Stimulated activated CD8-positive, alpha-beta memory T cell treated with anti-CD3 and anti-CD28 coated beads, Interleukin-15, amount 100 ng/mL, for 1 hour (primary cell): ENCODE measurements at places on chromosomes 5 and 9.

DNA sequence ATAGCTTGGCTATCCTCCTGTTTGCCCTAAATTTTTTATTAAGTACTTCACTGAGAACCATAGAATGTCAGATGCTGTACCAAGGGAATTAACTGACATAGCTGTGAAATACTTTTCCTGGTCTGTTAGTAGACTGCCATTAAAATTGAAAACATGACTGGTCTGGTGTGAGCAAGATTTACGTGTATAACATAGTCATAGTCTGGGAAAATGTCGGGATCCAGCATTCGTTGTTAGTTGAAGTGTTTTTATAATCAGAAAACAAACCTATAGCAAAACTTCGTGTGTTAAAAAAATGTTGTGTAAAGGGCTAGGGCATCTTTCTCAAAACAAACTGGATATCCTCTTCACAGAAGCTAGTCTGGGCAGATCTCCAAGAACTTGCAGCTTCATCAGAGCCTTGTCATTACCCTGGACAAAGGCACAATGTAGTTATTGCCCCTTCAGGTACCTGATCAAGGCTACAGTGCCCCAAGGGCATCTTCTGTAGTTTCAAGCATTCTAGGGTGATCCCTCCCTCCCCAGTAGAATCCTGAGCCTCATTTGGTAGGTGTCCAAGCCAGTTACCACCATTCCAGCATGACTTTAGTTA is 454.2 kb upstream of the SGCD start:
- DNase-seq = no peak

DNA sequence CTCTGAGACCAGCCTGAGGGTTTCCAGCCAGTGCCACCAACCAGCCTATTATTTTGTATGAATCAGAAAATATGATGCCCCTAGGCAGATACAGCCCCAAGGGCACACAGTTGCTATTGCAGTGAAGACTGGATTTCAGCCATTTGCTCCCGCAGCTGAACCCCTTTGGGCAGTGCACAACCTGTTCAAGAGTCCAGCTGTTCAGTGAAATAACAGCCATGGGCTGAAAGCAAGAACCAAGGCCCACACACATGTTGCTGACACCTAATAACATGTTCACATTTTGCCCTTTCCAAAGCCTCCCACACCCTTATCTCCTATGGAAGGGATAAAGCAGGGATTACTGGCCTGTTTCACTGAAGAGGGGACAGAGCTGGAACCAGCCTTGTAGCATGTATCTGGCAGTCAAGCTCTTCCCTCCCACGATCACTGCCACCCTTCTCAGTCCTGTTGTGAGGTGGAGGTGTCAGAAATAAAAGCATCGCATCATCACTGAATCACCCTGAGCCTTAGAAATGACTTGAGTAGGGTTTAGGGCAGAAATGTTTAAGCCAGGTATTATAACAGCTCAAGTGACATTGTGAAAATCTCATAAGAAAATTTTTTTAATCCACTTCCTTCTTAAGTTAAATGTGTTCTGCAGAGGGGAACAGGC is 137.1 kb upstream of the FSTL4 start:
- no peak for DNase-seq

DNA sequence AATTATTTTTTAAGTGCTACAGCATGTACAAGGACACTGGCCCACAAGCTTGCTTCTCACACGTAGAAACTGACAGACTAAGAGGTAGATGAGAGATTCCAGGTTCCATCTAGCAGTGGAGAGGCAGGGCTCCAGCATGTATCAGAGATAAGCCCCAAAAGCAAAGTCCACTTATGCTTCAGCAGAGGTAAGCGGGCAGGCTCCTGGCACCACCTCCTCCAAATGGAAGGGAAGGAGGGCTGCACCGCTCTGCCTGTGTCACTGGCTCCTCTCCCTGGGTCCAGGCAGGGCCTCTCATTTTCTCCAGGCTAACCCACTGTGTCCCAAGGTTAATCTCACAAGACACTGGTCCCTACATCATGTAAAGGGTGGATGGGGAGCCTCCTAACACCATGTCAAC is 15.9 kb downstream of the GRHPR start:
- no peak for DNase-seq

DNA sequence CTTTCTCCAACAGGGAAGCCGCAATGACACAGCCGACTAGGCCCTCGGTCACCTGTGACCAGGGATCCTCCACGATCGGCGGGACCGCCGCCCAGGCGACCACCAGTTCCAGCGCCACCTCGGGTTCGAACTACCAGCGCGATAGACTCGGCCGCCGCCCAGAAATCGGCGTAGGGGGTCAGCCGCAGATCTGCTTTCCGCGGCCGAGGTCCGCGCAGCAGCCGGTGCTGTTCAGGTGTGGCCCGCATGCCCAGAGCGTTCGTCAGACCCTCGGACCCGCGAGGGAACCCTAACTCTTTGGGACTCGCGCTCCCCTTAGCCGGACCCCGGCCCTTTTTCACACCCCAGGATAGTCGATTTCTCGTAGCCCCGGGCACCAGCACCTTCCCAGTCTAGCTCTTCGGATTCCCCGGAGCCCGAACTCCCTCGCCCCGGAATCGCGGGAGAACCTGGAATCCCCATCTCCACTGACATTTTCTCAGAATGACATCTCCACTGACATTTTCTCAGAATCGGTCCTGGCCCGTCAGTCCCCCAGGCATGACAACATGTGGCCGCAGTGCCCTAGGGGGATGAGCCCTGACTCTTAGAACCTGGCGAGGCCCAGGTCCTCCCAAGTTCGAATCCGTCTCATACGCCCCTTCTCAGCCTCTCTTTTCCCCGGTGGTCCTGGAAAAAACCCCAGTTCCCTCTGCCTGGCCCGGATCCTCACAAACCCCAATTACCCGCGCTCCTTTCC is 428 bp downstream of the C5orf52 start:
- DNase-seq = no peak

GRCh38 chr5:132612846-132613245 is 45.1 kb upstream of the IL13 start:
- DNase-seq = no peak

DNA sequence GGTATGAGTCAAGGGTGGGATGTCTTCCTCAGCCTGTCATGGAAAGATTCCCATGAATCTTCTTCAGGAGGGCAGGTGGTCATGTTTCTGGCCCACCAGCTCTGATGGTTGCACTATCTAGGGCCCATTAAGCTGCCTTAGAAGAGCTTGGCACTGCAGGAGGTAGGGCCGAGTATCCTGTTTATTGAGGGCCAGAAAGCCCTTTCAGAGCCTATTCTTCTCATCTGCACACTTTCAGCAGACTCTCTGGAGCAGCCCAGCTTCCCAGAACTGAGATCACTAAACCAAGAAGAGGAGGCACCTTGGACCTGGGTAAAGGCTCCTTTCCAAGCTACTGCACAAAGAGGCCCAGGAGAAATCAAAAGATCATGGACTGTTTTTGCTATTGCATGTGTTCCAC is 146.5 kb downstream of the MTX3 start:
- DNase-seq = no peak

DNA sequence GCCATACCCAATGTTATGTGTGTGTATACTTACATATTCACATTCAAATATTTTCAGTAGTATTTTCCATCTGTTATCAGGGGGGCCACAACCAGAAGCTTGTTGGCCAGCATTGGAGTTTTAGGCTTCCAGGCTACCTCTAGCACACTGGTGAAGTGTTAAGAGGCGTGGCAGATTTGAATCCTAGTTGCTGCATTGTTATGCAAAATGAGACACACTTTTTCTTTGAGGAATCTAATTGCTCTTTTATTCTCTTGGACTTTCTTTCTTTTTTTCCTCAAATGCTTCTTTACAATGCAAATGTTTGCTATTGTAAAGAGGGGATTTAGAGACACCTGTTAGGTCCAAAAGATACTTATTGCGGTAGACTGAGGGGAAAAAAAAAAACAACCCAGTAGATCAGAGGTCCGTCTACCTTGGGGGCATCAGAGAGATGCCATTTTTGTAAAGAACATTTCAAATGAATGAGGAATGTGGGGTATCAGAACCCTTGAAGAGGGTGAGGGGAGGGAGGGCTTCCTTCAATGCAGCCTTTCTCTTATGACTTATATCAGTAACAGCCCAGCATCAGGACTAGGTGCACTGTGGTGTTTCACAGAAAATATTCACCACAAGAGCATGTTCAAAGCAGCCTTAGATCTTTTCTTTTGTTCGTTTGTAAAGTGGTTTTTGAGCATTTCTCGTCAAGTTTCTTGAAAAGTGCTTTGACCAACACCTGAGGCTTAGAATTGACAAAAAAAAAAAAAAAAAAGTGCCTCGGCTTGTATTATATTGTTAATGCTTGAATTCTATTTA is 3.8 kb downstream of the SMARCA2 start:
- DNase-seq = no peak

DNA sequence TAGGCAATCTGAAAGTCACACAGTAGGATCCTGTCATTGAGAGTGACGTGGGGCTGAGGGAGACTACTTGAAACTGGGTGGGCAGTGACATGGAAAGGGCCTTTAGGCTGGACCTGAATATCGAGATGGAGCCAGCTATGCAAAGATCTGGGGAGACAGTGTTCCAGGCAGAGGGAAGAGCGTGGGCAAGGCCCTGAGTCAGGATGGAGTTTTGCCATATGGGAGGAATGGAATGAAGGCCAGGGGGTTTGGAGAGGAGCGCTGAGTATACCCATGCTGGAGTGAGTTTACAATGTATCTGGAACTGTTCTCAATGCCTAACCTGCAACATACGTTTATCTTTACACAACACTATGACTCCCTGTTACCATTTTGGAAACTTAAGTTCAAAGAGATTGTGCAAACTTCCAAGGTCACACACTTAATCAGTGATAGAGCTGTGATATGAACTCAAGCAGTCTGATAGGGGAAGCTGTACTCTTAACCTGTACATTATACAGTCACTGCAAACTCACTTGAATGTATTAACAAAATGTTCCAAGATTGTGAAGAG is 33.5 kb downstream of the INSYN2B start:
- no peak for DNase-seq

- DNase-seq = no peak
Measured at GRCh38 chr9:27791311-27791710, 218.0 kb upstream of the C9orf72 start.

GRCh38 chr9:134802216-134802795 is 78.3 kb upstream of the FCN2 start:
- DNase-seq = no peak

- DNase-seq = no peak
Measured at GRCh38 chr5:59798862-59799667, 94.5 kb downstream of the PDE4D start.

DNA sequence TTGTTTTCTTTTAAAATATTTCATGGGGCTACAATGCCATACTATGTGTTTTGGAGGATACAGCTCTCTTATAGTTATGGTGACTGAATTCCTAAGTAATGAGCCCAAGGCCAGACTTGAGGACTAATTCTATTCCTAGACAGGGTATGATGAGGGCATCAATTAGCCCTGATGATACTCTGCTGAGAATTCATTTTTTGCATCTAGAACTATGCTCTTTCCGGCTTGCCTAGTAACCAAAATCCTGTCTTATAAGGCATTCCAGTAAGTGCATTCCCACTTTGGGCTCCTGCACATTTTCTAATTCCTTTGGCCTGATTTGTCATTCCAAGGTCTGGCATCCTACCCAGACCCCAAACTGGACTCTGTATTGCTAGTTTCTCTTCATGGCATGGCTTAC is 62.4 kb downstream of the MAT2B start:
- no peak for DNase-seq

GRCh38 chr5:98510143-98510985 is 263.1 kb upstream of the RGMB start:
- DNase-seq = no peak

- DNase-seq = no peak
Measured at GRCh38 chr9:27430750-27431535, 93.1 kb upstream of the IFNK start.

DNA sequence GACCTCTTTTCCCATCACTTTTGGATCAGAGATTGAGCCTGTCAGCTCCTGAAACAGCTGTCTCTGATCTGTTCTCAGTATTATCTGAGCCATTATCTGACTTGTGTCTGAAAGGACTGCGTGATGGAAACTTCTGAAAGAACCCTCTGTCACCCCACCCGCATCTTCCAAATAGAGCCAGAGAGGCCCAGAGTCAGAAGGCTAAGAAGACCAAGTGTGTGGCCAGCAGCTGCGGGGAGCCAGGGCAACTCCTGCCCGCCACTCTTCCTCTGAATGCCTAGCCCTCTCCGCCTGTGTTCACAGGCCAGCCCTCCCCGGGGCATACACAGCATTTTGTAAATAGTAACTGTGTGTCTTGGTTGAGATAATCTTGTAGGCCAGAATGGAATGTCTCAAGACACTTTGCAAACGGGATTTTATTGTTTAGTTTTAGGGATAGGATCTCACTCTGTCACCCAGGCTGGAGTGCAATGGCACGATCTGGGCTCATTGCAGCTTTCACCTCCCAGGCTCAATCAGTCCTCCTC is 92.7 kb downstream of the AOPEP start:
- no peak for DNase-seq

DNA sequence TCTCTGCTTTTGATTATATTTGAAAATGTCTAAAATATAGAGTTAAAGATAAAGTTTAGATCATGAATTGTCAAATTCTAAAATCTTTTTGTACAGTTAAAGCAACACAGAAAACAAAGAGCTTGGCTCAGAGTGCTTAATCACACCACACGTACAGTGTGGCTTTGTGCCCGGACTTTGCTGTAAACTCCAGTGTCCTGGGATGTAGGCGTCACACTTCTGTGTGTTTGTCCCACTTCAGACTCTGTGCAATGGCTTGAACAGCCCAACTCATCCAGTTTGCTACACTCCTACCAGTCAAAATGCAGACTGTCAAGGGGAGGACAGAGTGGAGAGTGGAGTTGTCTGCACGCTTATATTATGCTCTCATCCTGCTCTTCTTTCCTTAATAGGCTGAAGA is 45.3 kb downstream of the SMARCA2 start:
- DNase-seq = no peak

GRCh38 chr5:9265441-9266287 is 280.2 kb downstream of the SEMA5A start:
- DNase-seq = no peak

DNA sequence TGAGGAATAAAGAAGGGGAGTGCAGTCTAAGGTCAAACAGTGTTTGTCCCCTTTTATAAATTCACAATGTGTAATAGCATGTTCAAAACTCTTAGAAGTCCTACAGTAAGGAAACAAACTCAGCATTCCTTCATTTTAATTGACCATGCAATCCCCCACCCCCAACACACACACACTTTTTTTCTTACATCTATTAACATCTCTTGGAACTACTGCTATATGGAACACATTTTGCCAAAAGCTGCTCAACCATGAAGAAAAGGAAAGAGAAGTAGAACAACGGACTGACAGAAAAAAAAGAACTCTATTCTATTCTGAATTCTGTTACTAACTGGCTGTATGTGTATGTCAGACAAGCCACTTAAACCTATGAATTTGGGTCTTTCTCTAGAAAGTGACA is 2.8 kb upstream of the CTNNAL1 start:
- DNase-seq = no peak

- no peak for DNase-seq
Measured at GRCh38 chr9:107694390-107694789, 204.8 kb upstream of the KLF4 start.

- DNase-seq = no peak
Measured at GRCh38 chr9:109013679-109014607, 644 bp upstream of the CTNNAL1 start.

GRCh38 chr9:97557606-97558095 is 56.2 kb downstream of the TMOD1 start:
- DNase-seq = no peak

GRCh38 chr9:120869726-120870125 is 7.3 kb downstream of the PHF19 start:
- no peak for DNase-seq

GRCh38 chr5:82641331-82642003 is 363.3 kb upstream of the RPS23 start:
- DNase-seq = no peak

GRCh38 chr5:174097486-174098185 is 52.1 kb downstream of the NSG2 start:
- no peak for DNase-seq
